T-helper 22 cell (primary cell): ENCODE measurements at places on chromosomes 5 and 9.

DNA sequence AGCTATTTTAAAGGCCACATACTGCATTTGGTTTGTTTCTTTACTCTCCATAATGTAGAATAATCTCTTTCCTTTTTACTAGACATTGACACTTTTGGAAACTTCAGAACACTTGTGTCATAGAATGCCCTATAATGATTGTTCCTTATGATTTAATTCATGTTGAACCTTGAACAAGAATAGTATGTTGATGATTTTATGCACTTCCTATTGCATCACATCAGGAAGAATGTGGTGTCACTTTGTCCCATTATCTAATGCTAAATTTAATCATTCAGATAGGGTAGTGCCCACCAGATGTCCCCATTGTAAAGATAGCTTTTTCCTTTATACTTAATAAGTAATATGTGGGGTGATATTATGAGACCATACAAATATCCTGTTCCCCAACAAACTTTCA lies 19.4 kb upstream of the DEPDC1B start:
- DNase-seq = no peak

DNA sequence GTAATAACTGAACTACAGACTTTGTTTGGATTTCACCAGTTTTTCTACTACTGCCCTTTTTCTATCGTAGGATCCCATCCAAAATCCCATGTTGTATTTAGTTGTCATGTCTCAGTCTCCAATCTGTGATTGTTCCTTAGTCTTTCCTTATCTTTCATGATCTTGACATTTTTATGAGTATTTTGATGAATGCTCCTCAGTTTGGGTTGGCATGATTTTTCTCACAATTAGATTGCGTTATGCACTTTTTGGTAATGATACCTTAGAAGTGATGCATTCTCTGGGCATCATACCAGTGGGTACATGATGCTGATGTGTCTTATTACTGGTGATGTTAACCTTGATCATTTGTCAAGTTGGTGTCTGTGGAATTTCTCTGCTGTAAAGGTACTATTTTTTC lies 5.7 kb downstream of the SLC22A4 start:
- DNase-seq = no peak

- no peak for DNase-seq
Measured at GRCh38 chr9:72839085-72839484, 113.8 kb downstream of the ALDH1A1 start.

DNA sequence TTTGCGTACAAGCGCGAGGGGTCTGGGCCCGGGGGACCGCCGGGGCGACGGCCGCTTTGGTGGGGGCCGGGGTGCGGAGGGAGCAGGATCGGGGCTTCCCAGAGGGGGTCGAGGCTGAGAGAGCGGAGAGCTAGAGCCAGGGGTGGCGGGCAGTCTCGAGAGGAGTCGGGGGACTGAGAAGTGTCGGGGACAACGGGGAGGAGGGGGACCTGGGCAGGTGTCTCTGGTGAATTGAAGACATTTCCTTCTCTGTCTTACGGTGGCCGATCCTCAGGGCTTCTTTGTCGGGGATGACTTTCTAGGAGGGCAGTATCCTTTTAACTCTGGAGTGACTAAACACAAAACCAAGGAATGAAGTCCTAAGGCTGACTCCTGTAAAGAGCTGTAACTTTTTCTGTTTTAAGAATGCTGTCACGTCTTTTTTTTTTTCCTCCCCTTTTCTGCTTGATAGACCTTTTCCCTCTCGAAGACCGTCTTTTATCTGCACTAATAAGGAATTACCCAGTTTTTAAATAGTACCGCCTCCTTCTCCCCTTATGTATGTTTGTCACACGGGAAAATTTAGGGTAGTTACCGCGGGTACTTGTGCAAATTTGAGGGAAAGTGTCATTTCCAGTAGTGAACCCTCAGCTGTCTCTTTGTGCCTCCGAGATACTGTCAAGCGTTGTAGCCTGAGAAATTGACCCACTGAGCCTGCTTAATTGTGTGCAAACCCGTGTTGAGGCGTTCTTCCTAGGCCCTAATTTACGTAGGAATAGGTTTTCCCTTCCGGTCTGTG lies 822 bp downstream of the DENND4C start:
- no peak for DNase-seq

- DNase-seq = no peak
Measured at GRCh38 chr5:81825237-81825636, 74.3 kb upstream of the SSBP2 start.

GRCh38 chr9:120868339-120868675 lies 8.7 kb downstream of the PHF19 start:
- no peak for DNase-seq

DNA sequence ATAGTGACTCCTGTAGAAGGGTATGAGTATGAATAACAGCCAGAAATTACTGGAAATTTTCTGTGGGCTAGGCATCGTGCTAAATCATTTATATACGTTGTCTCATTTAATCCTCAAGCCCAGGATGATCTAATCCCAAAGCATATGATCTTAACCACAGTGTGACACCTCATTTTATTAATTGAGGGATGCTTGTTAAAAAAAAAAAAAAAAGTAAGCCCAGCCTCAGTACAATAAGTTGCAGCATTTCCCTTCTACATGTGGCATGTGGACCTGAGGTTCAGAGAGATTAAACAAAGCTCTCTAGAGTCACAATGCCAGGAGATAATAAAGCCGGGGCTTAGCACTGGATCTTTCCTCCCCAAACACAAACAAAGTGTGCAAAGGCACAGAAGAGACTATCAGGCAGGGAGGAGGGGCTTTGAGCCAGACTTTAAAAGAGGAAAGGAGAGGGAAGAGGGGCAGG lies 49.5 kb downstream of the KLF4 start:
- no peak for DNase-seq

DNA sequence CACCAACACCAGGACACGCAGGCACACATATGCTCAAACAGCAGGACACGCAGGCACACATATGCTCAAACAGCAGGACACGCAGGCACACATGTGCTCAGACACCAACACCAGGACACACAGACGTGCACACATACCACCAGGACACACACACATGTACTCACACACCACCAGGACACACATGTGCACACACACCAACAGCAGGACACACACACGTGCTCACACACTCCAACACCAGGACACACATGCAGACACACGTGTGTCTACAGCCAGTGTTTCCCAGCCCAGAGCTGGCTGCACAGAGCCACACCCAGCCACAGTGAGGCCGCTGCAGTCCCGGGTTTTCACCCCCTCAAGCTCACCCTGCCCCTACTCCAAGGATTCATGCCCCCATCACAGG lies 25.0 kb upstream of the SLC12A7 start:
- no peak for DNase-seq

DNA sequence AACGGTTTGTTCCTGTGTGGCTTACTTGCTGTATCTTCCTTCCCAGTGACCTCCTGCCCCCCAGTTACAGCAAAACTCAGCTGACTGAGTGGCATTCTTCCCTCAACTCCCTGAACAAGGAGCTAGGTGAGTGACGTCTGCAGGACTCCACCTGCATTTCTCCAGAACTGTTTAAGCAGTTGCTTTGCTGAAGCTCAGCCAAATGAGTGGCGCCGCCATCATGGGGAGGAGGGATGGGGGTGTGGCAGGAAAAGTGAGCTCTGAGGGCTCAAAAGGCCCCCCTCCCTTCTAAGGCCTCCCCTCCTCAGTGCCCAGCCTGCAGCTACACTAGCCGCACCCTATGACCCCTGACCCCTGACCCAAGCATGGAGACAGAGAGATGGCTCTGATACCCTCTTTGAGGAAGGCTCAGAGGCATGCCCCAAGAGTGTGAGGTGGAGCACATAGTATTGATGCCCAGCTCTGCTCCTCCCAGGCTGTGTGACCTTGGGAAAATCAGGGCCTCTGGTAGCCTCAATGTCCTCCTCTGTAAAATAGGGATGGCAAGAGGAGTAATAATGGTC lies 12.7 kb downstream of the CCDC180 start:
- no peak for DNase-seq

DNA sequence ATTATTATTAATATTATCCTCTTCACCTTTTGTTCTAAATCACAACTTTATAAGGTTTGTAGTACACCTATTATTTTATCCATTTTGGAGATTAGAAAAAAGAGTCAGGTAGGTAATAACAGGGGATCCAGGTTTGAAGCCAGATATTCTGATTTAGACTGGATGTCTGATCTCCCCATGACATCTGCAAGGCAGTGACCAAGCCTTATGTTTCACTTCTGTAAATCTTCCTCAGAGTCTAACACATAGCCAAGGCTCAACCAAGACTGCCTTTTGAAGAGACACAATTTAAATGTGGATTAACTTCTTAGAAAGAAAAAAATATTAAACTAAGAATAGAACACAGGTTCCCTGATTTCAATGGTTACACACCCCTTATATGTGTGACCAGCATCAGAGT lies 44.2 kb downstream of the CETN3 start:
- DNase-seq = no peak

GRCh38 chr9:129273136-129273895 lies 95.3 kb upstream of the IER5L start:
- DNase-seq = no peak

GRCh38 chr5:999032-999501 lies 9.5 kb upstream of the NKD2 start:
- no peak for DNase-seq

GRCh38 chr5:170630711-170631141 lies 126.9 kb downstream of the KCNIP1 start:
- DNase-seq = no peak

GRCh38 chr9:87703636-87704276 lies 22.2 kb upstream of the CTSL start:
- DNase-seq = no peak

DNA sequence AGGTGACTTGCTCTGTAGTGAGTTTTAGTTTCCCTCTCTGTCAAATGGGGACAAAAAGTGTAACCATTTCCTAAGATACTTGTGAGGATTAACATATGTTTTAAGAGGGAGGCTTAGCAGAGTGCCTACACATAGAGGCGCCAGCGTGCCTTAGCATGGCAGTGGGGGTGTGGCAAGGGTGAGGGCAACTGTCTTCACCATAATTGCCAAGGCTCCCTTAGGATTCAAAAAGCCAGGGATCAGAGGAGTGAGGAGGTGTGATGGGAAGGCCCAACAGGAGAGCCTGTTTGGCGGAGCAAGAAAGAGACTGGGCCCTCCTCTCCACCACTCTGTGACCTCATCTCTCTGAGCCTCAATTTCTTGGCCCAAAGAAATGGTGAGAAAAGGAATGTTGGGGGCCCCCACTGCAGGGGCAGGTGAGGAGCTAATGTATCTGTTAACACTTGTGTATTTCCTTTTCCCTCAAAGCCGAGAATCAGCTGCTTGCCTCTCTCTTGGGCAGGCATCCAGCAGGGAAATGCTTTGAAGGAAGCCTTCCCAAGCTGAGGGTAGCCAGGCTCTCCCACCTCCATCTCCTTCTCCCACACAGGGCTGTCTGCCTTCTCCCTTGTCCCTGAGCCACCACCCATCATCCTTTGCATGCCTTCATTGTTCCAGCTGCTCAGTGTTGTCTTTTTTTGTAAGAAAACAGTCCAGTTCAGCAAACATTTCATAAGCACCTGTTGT lies 76.0 kb downstream of the DAB2IP start:
- no peak for DNase-seq
